ENCODE measurements at places on chromosomes 12 and 14.

- DNase-seq, result no peak
Measured at GRCh38 chr14:67332468-67332867, 27.1 kb downstream of the ATP6V1D start.

DNA sequence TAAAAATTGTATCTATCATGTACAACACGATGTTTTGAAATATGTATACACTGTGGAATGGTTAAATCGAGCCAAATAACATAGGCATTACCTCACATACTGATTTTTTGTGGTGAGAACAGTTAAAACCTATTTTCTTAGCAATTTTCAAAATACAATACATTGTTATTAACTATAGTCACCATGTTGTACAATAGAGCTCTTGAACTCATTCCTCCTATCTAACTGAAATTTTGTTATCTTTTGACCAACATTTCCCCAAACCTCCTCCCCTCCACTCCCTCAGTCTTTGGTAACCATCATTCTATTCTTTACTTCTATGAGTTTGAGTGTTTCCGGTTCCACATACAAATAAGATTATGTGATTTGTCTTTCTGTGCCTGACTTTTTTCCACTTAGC, 6.8 kb upstream of the SLC38A2 start:
- no peak for DNase-seq

DNA sequence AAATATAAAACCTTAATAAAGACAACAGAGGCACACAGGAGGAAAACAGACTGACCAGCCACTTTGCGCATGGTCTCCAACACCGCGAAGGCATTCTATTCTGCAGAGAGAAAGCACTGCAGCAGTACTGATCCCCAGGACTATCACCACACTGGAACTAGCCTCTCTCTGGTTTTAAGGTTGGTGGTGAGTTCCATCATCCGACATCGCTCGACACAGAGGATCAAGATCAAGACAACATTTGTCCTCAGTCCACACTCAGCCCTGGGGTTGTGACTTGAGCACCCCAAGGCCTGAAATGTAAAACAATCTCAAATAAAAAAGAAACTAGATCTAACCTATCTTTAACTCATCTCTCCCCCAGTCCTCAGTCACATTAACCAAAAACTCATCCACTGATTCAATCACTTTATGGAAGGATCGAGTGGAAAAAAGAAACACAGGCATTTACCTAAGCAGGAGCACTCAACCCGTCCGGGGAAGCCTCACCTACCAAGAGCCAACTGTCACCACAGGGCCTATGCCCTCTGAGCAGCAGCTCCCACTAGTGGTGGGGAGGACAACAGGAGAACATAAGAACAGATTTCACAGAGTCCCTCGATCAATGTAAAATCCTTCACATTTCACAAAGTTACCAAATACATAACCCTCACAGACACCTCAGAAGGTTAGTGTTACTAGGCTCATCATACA, 17.7 kb downstream of the STXBP6 start:
- DNase-seq, result no peak

DNA sequence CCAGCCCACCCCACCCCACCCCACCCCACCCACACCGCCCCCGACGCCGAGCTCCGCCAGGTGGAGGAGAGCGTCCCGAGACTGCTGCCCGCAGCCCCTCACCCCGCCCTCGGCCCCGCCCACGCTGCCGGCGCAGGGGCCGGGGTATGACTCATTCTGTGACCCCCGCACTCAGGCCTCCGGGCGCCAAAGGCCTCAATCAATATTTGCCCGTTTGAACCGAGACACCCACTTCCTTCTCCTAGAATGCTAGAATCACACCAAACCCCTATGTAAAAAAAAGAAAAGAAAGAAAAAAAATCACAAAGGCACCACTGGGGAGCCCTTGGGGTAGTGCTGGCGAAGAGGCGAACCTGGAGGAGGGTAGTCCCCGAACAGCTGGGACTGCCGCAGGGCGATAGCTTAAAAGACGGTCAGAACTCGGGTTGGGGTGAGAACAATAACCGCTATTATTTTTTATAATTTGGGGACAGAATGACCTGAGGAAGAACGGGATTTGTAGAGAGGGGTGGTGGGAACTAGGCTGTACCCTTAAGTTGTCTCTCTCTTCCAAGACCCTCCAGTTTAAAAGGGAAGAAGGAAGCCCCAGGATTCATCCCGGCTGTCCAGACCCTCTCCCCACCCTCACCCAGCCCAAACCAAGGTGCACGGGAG, 894 bp downstream of the KRT8 start:
- DNase-seq, result no peak

DNA sequence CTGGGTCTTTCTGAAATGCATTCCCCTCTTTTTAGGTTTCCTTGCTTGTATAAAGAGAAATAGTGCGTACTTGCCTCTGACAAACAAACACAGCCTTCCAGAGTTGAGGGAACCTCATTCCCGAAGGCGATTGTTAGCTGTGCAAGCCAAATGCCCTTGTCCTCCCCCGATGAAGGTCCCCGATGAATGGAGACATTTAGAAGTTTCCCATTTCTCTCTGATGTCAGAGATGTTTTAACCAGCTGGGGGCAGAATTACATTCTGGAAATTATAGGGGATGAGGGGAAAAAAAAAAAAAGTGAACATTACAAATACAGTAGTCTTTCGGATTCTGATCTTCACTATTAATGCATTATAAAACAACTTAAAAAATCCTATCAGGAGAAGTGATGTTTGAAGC, 366.8 kb downstream of the VRK1 start:
- DNase-seq, result no peak

- no peak for DNase-seq
Measured at GRCh38 chr12:30067146-30067545, 283.4 kb upstream of the TMTC1 start.
